KBM-7 (cell line): ENCODE measurements at places on chromosomes 6 and 20.
A peak's percentile ranks its signal among the peaks of the same experiment; 100 is the strongest.

DNA sequence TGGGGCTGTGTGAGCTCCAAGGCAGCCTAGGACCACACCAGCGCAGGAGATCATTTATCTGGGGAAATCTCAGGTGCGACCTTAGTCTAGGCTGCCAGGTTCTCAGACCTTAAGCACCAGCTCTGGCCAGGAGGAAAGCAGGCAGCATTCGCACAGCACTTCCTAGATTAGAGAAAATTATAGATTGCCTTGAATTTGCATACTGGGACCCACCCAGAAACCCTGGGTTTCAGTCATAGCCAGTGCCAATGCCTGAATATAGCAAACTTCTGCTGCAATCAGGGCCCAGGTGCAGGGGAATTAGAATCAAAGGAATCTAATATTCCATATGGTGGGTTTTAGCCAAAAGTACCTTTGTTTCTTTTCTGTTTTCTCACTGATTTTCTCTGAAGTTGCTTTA lies 204.3 kb upstream of the CST7 start:
- DNase-seq, result no peak

DNA sequence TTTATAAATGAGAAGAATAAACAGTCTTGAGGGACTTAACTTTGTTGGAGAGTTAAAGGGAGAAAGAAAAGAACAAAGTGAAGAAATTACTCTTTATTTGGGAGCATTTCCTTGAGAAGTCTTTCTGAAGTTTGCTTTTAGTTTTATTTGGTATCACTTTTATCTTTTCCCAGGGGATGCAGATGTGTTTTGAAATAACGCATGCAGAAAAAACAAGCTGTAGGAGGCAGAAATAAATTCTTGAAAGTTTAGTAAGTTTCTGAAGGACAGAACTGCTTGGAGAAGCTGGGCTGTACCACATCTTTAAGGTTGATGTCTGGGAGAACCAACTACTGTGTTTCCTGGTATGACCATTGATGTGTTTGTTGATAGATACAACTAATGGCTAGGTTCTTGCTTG lies 75.0 kb downstream of the PLCB4 start:
- DNase-seq, result no peak

- DNase-seq, result no peak
These were observed 67.4 kb upstream of the BMP2 start for GRCh38 chr20:6699921-6700562.

DNA sequence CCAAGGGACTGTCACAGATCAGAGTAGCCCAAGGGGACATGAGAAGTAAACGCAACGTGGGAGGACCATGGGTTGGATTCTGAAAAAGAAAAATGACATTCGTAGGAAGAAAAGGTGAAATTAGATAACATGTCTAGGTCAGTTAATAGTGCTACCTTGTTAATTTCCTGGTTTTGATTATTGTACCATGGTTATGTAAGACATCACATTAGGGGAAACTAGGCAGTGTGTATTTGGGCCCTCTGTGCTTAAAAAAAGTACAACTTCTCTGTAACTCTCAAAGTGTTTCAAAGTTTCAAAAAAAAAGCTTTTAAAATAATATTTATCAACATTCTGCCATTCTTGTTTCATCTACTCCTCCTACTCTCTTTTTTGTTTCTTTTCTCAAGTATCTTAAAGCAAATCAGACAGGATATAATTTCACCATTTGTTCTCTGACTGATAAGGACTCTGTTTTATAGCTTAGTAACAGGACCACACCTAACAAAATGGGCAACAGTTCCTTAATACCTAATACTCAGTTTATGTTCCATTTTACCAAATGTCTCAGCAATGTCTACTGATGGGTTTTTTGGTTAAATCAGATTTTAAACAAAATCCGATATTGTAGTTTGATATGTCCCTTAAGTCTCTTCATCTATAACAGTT lies 97.1 kb upstream of the PLCB4 start:
- DNase-seq, result no peak

DNA sequence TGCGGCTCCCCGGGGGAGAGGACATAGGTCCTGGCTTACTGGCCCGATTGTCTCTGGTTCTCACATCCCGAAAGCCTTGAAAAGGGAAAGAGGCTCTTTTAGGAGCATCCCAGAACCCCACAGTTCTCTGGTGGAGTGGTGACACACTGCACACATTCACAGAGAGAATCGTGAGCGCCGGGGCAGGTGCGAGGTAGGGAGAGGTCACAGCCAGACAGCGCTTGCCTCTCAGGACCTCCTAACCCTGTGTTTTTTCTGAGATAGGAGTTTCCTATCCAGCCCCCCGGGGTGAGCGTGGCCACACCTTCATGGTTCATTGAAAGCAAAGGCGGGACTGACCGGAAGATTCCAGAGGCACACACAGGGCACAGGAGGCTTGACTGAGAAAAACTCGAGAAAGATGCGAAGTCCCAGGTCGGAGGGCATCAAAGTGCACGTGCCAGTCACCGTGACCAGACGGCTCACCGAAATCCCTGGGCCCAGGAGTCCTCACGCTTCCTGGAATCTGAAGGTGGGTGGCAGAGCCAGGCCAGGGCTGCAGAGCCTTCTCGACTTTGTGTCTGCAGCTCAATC lies 46.5 kb upstream of the FRMD1 start:
- DNase-seq, result no peak

- no peak for DNase-seq
These were observed 87.3 kb downstream of the PTPRT start for GRCh38 chr20:43102394-43102793.

DNA sequence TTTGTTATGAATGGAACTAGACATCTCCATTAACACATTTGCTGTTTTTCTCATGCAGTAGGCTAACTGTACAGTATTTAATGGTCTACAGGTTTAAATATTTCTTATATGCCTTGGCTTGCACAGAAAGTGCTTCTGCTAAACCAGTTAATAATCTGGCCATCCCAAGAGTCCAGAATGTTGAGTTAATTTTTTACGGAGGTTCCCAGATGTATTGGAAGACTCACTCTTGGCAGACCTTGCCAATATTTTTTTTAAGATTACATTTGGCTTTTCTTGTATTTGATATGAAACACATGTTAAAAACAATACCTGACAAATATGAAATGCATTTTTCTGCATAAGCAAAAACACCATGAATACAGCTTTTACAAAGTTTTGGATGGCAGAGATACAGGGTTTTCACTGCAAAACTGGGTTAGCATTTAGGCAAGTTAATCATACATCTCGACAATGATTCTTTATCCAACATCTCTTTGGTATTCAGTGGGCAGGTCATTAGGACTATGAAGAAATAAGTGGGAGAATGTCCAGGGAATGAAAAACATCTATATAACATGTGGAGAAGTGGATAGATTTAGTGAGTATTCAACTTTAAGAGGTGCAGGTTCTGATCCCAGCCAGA lies 94.0 kb downstream of the SGK1 start:
- DNase-seq, result no peak

- DNase-seq, result no peak
These were observed 93.0 kb upstream of the MAFB start for GRCh38 chr20:40782043-40782368.

- no peak for DNase-seq
These were observed 142.8 kb upstream of the AKAP12 start for GRCh38 chr6:151096691-151097606.

DNA sequence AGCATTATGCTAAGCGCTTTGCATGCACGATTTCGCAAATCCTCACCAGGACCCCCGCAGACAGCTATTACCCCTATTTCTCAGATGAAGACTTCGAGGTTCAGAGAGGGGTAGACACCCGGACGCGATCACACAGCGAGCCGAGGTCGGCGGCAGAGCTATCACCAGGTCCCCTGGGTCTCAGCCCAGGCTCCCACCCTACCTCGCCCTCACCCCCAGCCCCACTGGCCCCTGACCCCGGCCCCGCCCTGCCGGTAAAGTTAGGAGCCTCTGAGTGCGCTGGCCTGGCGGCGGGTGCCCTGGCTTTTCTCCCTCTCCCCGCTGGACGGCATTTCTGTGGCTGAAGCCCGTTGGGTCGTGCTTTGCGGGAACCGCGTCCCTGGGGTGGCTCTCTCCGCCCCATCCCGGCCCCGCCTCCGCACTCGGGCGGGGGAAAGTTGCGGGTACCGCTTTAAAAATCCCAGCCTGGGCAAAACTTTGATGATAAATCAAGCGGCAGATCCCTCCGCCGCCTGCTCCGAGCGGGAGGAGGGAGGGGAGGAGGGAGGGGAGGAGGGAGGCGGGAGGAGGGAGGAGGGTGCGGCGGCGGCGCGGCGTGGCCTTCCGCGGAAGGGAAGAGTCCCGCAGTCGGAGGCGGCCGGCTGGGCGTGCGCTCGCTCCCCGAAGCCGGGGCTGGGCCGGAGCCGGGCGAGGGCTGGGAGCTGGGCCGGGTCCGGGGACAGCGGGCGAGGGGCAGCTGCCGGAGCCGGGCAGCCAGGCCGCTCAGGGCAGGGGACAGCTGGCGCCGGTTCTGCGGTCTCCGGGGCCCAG lies at the start of gene VSTM2L:
TSS of gene VSTM2L (plus strand) at position 624 of the 810 bp plus-strand sequence. CDS start 224 bp downstream, outside the sequence.
- DNase-seq, result peak; percentile 30

GRCh38 chr6:11462742-11463397 lies 74.7 kb upstream of the TMEM170B start:
- no peak for DNase-seq

GRCh38 chr6:130434174-130434873 lies 68.5 kb downstream of the TMEM200A start:
- no peak for DNase-seq

GRCh38 chr20:57440678-57441509 lies 49.7 kb downstream of the RBM38 start:
- no peak for DNase-seq

- DNase-seq, result no peak
These were observed 19.5 kb downstream of the HCK start for GRCh38 chr20:32071395-32072167.

DNA sequence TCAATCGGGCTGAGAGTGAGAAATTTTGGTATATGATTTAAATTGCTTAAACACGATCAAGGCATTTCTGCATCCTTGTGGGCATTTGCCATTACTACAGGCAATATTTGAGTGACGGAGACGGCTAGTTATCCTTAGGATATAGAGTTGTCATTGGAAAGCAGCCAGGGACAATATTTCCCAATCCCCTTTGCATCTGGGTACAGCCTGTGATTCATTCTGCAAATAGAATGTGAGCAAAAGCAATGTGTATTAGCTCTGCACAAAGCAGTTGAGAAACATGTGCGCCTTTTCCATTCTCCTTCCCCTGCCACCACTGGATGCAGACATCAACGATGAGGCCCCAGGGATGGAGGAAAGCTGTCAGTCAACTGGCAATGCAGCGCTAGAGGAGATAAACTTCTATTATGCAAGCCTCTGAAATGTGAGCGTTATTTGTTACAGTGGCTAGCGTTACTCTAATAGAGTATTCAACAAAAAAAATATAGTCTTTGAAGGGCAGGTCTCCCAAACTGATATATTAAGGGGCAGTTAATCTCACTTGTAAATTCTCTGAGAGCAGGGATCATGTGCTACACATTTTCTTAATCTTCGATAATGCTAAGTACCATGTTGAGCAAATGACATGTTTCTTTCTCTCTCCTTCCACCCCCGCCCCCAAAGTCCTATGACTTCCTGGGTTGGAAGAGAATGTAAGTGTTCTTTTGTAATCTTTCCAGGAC lies 37.1 kb upstream of the NCOA3 start:
- DNase-seq, result no peak

DNA sequence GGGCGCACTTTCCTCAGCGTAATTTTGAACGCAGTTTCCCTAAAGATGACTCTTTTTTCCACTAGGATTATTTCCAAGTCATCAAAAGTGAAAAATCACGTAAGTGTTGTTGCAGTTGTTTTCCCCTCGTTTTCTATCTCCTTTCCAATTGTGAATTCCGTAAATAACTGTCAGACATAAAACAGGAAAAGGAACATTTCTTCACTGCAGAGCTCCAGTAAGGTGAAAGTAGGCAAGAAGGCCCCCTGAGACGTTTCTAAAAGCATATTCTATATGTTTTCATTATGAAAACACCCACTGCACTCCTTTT lies 17.8 kb downstream of the HIVEP2 start:
- DNase-seq, result no peak

- peak; percentile 75 for DNase-seq
These were observed 31.0 kb downstream of the KCNQ2 start for GRCh38 chr20:63441136-63442099.

GRCh38 chr6:40933864-40934263 lies 105.2 kb downstream of the UNC5CL start:
- DNase-seq, result no peak

- no peak for DNase-seq
These were observed 194.6 kb downstream of the CDH26 start for GRCh38 chr20:60152792-60153191.

- no peak for DNase-seq
These were observed 31.3 kb upstream of the CHD6 start for GRCh38 chr20:41649489-41649888.

- DNase-seq, result no peak
These were observed 63.9 kb downstream of the MTHFD1L start for GRCh38 chr6:150929416-150929815.

DNA sequence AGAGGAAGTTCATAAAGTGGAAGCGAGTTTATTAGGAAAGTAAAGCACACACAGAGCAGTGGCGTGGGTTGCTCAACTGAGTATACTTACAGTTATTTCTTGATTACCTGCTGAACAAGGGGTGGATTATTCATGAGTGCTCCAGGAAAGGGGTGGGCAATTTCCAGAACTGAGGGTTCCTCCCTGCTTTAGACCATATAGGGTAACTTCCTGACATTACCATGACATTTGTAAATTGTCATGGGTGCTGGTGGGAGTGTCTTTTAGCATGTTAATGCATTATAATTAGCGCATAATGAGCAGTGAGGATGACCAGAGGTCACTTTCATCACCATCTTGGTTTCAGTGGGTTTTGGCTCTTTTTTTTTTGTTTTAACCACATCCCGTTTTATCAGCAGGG lies 29.8 kb downstream of the PDYN start:
- DNase-seq, result no peak

DNA sequence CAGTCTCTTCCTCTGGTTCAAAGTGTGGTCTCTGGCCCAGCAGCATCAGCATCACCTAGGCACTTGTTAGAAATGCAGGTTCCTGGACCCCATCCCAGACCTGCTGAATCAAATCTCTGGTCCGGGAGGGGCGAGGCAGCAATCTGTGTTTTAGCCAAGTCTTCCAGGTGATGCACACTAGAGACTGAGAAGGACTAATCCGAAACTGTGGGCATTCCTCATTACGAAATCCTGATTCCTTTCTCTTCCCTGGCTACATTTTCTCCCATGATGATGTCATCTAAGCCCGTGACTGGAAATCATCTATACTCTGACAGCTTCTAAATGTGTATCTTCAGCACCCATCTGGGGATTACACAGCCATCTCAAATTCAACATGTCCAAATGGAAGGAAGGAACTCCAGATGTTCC lies 39.7 kb upstream of the PRND start:
- no peak for DNase-seq

- peak; percentile 88 for DNase-seq
These were observed 24.6 kb downstream of the MYLK4 start for GRCh38 chr6:2725999-2726567.

DNA sequence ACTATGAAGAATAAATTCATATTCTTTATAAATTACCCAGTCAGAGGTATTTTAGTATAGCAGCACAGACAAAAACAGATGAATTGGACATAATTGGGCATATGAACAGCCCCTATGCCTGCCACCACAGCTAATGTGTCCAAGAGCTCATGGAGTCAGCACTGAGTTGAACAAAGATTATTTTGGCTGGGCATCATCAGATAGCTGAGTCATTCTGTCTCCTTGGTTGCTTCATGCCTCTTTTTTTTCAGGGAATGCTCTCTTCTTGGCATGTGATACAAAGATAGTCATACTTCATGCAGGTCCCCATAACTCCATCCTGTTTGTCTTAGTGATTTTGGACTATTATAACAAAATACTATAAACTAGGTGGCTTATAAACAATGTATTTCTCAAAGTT lies 275.6 kb downstream of the TENT5A start:
- no peak for DNase-seq

GRCh38 chr20:11170025-11170424 lies 496.2 kb upstream of the JAG1 start:
- no peak for DNase-seq
